ENCODE measurements at places on chromosomes 5 and 9.

DNA sequence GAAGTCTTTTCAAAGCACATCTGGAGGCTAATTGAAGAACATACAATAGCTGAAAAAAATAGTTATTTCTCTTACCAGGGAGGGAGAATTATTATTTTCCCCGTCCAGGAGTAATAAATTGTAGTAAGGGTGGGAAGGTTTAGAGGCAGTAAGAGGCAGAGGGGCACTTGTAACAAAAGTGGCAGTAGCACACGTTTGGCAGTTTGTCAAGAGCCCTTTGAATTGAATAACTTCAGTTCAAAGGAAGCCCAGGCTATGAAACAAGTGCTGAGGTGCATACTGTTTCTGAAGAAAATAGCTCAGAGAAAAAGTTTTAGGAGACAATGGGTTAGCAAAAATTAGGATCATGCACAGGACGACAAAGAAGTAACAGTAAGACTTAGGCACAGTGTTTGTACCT, 451.3 kb downstream of the LRRC70 start:
- no peak for DNase-seq

- DNase-seq, result no peak
Observed at GRCh38 chr5:64767959-64768357, 533 bp downstream of the SREK1IP1 start.

GRCh38 chr9:34689116-34689470, 2.0 kb downstream of the CCL19 start:
- no peak for DNase-seq

DNA sequence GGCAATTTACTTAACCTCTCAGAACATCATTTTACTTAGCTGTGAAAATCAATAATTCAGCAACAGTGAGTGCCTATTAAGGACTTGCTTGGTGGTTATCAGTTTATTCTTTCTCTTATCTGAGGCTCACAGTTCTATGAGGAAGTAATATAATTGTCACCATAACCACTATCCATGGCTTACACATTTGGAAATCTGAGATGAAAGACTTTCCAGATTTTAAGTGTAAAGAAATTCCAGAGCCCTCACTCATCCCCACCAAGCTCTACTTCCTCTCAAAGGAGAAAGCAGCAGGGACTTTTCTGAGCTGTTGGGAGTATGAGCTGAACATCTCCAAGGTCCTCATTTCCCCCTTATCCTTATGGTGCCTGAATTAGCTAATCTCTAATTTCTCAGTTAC, 321.5 kb downstream of the FBXL7 start:
- DNase-seq, result no peak

GRCh38 chr9:104780796-104781395, 17.0 kb downstream of the NIPSNAP3B start:
- DNase-seq, result no peak

DNA sequence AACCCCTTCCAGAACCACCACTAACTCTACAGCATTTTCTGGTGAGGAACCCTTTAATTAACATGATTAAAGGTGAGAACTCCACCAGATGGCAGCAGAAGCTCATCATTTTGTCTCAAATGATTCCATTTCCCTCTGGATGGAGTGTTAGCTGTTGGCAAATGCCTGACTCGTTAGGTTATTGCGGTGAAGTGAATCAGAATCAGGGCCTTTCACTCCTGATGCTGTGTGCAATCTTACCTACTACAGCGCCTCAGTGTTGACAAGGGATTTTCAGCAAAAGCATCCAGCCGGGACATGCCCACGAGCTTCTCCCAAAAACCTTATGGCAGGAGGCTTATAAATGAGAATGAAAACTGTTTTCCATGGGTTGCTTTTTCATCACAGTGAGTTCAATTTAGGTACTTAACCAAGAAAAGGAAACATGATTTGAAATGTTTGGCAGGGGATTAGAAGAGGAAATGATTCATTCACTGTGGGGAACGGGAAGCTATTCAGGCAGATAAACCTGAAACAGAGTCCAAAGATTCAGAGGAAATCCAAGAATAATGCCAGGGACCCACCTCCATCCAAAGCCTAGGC, 48.0 kb upstream of the CAST start:
- peak; percentile 3 for DNase-seq

- DNase-seq, result no peak
Observed at GRCh38 chr9:96523374-96523773, 73.4 kb downstream of the HABP4 start.

GRCh38 chr9:14690948-14691730, 2.1 kb downstream of the ZDHHC21 start:
- no peak for DNase-seq

GRCh38 chr5:98638701-98639100, 134.8 kb upstream of the RGMB start:
- no peak for DNase-seq

DNA sequence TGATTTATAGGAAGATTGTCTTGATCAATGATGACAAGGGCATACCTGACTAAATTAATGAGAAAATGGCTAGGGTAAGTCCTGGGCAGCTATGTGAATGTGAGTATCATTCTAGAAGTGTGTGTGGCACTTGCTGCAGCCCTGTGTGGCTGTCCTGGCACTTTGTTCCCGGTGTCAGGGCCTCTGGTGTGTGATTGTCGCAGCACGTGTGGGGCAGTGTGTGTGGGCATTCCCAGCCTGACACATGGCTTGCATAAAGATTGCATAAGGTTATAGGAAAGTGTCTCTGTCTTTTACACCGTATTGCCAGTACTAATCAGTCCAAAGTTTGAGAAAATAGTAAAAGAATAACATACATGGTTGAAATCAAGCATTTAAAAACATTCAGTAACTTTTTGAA, 74.4 kb downstream of the TRIO start:
- no peak for DNase-seq

- no peak for DNase-seq
Observed at GRCh38 chr5:133412661-133413060, 199.7 kb downstream of the FSTL4 start.

- DNase-seq, result no peak
Observed at GRCh38 chr9:78298046-78298765, 1.3 kb downstream of the PSAT1 start.

- no peak for DNase-seq
Observed at GRCh38 chr5:139588962-139589361, 27.8 kb downstream of the UBE2D2 start.

DNA sequence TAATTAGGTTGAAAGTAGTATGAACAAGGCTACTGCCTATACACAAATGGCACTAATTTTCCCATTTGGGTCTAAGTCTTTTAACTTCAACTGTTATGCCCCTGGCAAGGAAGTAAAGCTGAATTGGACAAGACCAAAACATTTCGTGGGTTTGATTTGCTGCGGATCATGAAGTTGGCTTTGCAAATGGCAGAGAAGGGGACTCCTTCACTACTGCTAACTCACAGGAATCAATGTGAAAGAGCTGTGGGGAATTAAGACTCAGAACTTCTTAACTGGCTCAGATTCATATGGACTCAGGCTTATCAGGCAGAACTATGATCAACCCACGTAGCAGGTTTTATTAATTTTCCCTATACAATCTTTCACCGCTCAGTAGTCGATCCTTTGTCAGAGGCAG, 73.8 kb upstream of the IFNE start:
- DNase-seq, result no peak

DNA sequence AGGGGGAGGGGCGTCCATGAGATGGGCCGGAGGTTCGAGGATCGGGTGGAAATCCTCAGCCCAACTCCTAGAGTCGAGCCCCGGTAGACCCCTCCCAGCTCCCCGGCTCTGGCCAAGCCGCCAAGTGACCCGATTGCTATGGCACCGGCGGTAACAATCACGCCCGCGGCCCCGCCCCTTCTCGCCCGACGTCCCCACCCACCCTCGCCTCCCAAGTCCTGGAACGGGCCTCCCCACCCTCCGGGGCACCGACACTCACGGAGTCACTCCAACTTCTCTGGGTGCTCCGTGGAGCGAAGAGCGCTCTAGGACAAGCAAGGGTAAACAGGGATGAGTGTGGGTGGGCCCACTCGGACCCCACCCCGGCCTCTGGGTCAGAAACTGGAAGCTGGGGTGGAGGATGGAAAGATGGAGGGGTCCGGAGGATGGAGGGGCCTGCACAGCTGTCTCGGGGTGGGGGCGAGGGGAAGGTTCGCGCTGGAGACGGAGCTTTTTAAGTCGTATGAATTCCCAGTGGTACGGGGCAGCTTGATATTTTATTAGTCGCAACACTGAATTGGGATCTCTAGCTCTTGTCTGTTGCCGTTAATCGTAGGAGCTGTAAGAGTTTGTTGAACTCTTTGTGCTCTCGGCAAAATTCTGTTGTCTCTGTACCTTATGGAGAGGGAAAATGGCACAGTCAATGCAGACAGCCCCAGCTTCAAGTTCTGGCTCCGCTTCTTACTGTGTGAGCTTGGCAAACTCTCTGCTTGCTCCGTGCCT, at the start of gene SPACA9:
Gene SPACA9, plus strand, starts transcription at position 204 of the 762 bp plus-strand sequence. CDS start 5,050 bp downstream, outside the sequence.
- no peak for DNase-seq

- no peak for DNase-seq
Observed at GRCh38 chr5:164353155-164353554, 847.7 kb downstream of the MAT2B start.

GRCh38 chr5:169944922-169945680, 35.2 kb downstream of the INSYN2B start:
- no peak for DNase-seq

- no peak for DNase-seq
Observed at GRCh38 chr5:35087991-35088390, 40.2 kb upstream of the AGXT2 start.

GRCh38 chr5:160466116-160466515, 44.5 kb downstream of the PTTG1 start:
- DNase-seq, result no peak

- DNase-seq, result no peak
Observed at GRCh38 chr9:82363198-82363597, 374.6 kb downstream of the SPATA31D1 start.

- DNase-seq, result no peak
Observed at GRCh38 chr5:122704247-122705036, 70.4 kb upstream of the SNX2 start.

DNA sequence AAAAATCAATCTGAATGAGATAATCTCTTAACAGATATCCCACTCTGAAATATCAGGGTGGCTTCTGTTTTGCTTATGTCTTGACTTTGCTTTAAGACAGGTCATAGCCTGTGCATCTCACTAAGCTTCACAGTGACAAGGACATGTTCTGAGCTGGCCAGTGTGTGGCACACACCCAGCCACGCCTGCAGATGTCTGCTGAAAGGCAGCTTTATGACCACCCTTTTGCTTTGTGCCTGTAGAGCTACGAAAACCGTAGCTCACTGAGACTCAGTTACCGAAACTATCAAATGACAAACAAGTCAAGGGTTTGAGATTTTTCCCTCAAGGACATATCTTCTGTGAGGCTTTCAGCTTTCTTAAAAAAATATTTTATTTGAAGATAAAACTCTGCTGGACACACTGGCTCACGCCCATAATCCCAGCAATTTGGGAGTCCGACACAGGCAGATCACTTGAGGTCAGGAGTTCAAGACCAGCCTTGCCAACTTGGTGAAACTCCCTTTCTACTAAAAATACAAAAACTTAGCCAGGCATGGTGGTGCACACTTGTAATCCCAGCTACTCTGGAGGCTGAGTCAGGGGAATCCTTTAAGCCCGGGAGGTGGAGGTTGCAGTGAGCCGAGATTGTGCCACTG, 233.2 kb downstream of the SPATA31A1 start:
- DNase-seq, result no peak

- no peak for DNase-seq
Observed at GRCh38 chr9:86605303-86605702, 251.1 kb upstream of the TUT7 start.

DNA sequence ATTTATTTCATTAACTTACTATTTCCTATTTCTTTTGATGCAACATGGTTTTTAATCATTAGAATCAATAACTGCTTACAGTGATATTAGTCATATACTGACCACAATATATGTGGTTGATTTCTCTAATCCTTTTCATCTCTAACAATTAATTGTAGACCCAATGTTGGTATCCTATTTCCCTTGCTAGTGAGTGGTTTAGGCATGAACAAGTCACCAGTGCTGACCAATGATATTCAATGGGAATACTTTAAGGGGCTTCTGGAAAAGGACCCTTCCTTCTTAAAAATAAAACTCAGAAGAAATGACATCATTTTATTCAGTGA, 672.4 kb upstream of the GRAMD2B start:
- no peak for DNase-seq

- no peak for DNase-seq
Observed at GRCh38 chr9:129486756-129487657, 133.9 kb downstream of the C9orf50 start.

DNA sequence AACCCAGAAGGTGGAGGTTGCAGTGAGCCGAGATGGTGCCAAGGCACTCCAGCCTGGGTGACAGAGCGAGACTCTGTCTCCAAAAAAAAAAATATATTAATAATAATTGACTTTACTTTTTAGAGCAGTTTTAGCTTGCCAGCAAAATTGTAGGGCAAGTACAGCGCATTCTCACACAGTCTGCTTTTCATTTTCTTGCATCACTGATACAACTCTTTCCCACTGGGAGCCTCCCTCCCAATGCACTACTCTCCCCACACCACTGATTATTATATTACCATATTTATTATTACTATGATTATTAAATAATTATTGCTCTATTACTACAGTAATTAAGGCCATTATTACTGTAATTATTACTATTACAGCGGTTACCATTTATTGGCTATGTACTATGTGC, 212.8 kb downstream of the GNA14 start:
- no peak for DNase-seq

DNA sequence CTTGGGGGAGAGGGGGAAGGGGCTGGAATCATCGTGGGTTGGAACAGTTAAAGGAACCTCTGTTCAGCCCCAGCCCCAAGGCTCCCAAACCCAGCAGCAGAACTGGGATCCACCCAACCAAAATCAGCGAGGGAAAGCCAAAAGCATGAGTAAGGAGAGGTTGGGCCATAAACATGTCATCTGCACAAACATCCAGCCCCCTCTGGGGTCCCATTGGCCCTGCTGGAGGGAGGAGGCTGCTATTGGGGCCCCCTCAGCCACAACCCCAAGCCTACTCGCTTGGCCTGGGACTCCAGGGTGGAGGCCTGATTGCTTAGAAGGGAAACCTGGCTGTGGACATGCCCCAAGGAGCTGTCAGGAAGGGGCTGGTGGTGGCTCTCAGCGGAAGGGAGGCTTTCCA, 154.9 kb downstream of the FGF18 start:
- no peak for DNase-seq

GRCh38 chr9:86061972-86062739, 37.2 kb downstream of the GOLM1 start:
- no peak for DNase-seq

GRCh38 chr5:148186248-148187003, 16.4 kb upstream of the SPINK6 start:
- no peak for DNase-seq

GRCh38 chr5:135703016-135703550, 124.3 kb upstream of the CXCL14 start:
- DNase-seq, result no peak

DNA sequence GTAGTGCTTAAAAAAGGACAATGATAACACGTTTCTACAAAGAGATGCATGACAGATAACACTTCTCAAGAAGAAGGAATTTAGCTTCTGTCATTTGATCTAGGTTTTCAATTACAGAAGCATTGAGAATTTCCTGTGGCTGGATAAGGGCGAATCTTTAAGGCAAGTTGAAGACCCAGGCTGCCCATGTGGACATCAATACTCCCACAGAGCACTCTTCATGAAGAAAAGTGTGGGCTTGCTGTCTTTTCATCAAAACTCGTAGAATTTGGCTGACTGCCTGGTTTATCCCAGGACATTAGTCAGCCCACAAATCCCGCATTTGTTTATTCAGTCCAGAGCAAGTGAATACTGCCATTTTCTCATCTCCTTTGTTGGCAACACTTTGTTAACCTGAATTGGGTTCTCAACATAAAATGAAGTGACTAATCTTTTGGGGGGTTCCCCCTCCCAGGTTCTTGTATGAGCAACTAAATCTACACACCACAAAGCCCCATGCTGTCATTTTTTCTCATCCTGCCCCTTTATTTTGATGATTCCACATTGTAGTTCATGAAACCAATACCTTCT, 43.4 kb upstream of the CDKN2B start:
- DNase-seq, result no peak

GRCh38 chr5:122152266-122152900, 23.0 kb downstream of the ZNF474 start:
- no peak for DNase-seq

Data from activated CD8-positive, alpha-beta memory T cell treated with anti-CD3 and anti-CD28 coated beads for 1 hour (primary cell).